ENCODE measurements at places on chromosomes 5 and 9. TPM values are rescaled to one million over a fixed set of nuclear protein-coding genes. Genes with fewer than 3 reads are reported as not detected.
A peak's percentile ranks its signal among the peaks of the same experiment; 100 is the strongest.

GRCh38 chr9:14251154-14252071 lies 62.5 kb downstream of the NFIB start:
- H3K27me3 ChIP-seq, result no peaks in the 10 kb centered on the region
- peaks cover 46% of the 10 kb centered on the region for H3K4me1 ChIP-seq
- peak overlapping the region; percentile 77 for H3K27ac ChIP-seq
- H3K4me3 ChIP-seq, result no peak overlapping the region

DNA sequence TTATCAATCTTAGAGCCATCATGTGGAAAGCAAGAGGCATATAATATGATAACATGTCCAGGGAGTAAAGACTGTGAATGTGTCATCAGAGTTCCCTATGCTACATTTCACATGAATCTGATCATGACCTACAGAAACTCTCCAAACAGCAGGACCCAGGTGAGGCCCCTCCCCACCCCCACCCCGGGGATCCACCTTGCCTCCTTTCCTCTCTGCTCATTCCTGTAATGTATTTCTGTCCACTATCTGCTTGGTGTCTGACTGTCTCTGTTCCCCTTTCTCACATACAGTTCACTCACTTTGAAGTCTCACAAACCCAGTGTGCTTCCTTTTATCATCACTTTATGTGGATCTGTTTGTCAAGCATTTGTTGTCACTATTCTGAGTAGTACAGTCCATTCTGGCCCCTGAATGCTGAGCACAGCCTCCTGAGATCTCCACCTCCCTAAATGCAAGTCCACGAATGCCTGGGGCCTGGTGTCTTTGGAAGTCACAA lies 76.4 kb upstream of the SMARCA2 start:
- H3K4me3 ChIP-seq, result no peak overlapping the region
- H3K27me3 ChIP-seq, result no peaks in the 10 kb centered on the region
- H3K27ac ChIP-seq, result no peak overlapping the region
- no peaks in the 10 kb centered on the region for H3K4me1 ChIP-seq
- no peaks in the 10 kb centered on the region for H3K36me3 ChIP-seq

DNA sequence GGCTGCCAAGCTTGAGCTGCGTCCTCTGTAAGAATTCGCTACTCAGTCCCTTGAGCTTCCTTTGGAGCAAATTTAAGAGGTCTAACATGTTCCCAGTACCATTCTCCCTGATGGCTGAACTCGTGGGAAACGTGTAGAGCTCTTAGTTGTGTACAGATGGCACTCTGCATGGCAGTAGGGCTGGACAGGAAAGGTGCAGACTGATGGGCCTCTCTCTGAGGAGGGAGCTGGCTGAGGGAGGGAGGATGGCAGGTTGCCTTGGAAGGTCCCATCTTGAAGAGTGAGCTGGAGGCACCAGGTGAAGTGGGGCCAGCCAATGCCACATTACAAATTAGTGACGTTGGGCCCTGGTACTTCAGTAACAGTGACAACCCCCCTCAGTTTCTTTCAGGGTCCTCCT lies 495.3 kb downstream of the CCDC171 start:
- no peak overlapping the region for H3K4me3 ChIP-seq
- H3K27me3 ChIP-seq, result no peaks in the 10 kb centered on the region
- DNase-seq, result no peak

DNA sequence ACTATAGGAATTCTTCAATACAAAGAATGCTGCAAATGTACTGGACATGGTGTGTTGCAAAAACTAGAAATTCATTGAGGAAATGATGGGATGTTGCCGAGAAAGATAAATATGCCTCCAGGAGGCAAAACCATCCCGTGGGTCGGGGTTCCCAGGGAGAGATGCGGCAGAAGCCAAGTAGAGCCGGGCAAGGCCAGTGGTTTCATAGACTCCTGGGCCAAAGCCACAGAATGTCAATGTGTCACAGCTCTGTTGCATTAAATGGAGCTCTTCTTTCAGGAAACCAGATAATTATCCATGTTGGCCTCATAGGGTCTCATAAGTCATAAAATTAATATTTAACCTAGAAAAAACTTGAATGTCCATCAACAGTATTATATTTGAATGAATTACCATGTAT lies 419.5 kb upstream of the CDH10 start:
- H3K27me3 ChIP-seq, result no peaks in the 10 kb centered on the region
- no peak for DNase-seq
- no peaks in the 10 kb centered on the region for H3K4me1 ChIP-seq
- H3K36me3 ChIP-seq, result no peaks in the 10 kb centered on the region
- H3K27ac ChIP-seq, result no peak overlapping the region

- no peaks in the 10 kb centered on the region for H3K4me1 ChIP-seq
- no peak for DNase-seq
- no peaks in the 10 kb centered on the region for H3K36me3 ChIP-seq
- no peak overlapping the region for H3K4me3 ChIP-seq
- H3K27me3 ChIP-seq, result peaks cover 4% of the 10 kb centered on the region
- H3K27ac ChIP-seq, result no peak overlapping the region
These were observed 25.1 kb downstream of the GDNF start for GRCh38 chr5:37814699-37815098.

DNA sequence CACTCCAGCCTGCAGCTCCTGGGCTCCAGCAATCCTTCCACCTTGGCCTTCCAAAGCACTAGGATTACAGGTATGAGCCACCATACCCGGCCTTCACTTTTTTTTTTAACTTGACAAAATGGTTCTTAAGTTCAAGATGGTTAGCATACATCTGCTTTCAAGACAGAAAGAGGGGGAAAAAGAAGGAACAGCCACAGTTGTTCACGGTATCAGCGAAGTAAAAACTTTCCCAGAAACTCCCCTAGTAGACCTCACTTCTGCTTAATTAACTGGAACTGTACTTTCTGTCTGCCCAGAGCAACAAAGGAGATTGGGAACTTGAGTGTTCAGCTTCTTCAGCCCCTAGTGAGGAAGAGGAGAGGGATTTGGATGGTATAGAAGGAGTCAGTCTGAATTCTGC lies 116.7 kb downstream of the UGCG start:
- H3K27me3 ChIP-seq, result no peaks in the 10 kb centered on the region
- H3K4me1 ChIP-seq, result peaks cover 18% of the 10 kb centered on the region
- DNase-seq, result no peak
- H3K27ac ChIP-seq, result no peak overlapping the region
- H3K4me3 ChIP-seq, result no peak overlapping the region

GRCh38 chr9:37917801-37918664 lies 14.1 kb upstream of the SLC25A51 start:
- peaks cover 4% of the 10 kb centered on the region for H3K36me3 ChIP-seq
- H3K4me3 ChIP-seq, result no peak overlapping the region

DNA sequence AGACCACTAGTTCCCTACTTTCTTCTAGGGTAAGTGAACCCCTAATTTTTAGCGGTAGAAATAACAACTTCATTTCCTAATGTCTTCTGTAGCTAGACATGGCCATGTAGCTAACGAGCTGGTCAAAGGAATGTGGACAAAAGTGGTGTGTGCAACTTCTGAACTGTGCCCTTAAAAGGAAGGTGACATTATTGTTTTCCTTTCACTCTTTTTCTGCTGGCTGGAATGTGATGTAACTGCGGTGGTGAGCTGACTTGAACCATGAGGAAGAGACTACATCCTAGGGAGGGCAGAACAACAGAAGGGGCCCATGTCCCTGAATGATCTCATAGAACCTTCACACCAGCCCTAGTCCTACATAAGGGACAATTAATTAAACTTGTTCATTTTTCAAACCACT lies 1.3 kb upstream of the SNX2 start:
- no peak overlapping the region for H3K4me3 ChIP-seq
- no peak overlapping the region for H3K27ac ChIP-seq
- no peaks in the 10 kb centered on the region for H3K36me3 ChIP-seq
- no peaks in the 10 kb centered on the region for H3K27me3 ChIP-seq
- H3K4me1 ChIP-seq, result peaks cover 31% of the 10 kb centered on the region

DNA sequence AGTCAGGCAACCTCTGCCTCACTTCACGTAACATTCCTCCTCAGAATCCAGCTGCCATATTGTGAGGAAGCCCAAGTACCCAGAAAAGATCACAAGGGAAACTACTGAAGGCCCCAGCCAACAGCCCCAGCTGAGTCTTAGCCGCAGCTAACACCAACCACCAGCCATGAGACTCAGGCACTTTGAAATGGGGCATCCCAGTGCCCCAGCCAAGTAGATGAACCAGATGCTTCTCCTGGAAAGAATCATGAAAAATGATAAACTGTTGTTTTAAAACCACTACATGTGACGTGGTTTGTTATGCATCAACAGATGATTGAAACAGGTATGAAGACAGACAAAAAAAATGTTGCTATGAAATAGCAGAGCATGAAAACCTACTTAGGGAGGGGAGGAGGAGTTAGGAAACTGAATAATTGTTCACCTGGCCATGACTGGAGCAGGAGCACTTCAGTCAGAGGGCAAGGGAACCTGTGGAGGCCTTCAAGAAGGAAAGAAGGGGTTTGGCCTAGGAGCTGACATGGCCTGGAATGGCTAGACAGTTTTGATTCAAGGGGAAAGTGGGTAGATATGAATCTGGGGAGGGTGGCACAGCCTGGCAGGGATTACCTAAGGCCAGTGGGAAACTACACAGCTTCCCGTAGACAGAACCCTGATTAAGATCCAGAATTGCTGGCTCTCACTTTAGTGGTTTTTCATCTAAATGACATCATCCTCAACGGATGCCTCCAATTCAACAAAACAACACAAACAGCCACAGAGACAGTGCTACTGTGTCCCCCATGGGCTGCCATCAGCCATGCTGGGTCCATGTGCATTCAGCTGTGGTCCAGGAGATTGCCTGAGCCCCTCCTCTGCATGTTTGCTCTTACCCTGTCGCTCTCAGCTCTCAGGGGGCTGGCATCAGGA lies 211.6 kb downstream of the SYK start:
- no peaks in the 10 kb centered on the region for H3K36me3 ChIP-seq
- no peak overlapping the region for H3K27ac ChIP-seq
- H3K4me1 ChIP-seq, result no peaks in the 10 kb centered on the region
- no peak overlapping the region for H3K4me3 ChIP-seq

GRCh38 chr5:88298425-88298824 lies 29.8 kb upstream of the TMEM161B start:
- no peak overlapping the region for H3K4me3 ChIP-seq
- DNase-seq, result no peak
- no peak overlapping the region for H3K27ac ChIP-seq

DNA sequence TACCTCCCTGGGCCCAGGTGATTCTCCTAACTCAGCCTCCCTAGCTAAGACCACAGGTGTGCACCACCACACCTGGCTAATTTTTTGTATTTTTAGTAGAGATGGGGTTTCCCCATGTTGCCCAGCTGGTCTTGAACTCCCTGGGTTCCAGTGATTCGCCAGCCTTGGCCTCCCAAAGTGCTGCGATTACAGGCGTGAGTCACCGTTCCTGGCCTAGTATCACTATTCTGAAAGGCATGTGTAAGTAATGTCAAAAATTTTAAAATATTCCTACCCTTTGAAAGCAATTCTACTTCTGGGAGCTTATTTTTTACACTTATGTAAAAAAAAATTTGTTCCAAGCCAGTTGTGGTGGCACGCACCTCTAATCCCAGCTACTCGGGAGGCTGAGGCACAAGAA lies 27.1 kb upstream of the TLE1 start:
- H3K27ac ChIP-seq, result no peak overlapping the region
- no peaks in the 10 kb centered on the region for H3K27me3 ChIP-seq
- no peaks in the 10 kb centered on the region for H3K36me3 ChIP-seq
- no peak for DNase-seq
- no peaks in the 10 kb centered on the region for H3K4me1 ChIP-seq

DNA sequence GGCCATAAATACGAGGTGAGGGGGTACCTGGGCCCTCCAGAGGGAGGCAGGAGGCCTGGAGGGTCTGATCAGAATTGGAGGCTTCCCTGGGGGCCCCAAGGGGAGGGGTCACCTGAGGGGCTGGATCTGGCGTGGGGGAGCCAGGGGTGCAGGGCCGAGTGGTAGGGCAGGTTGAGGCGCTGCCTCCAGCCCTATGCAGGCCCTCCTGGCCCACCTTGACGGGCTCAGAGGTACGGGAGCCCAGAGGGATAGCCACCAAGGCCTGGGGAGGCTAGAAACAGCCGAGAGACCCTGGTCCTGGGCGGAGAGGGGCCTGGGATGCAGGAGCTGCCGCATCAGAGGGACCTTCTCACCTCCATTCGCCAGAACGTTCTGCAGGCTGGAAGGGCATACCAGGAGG lies 24.3 kb downstream of the LHX3 start:
- no peak overlapping the region for H3K27ac ChIP-seq
- no peaks in the 10 kb centered on the region for H3K4me1 ChIP-seq
- no peak for DNase-seq
- no peak overlapping the region for H3K4me3 ChIP-seq

DNA sequence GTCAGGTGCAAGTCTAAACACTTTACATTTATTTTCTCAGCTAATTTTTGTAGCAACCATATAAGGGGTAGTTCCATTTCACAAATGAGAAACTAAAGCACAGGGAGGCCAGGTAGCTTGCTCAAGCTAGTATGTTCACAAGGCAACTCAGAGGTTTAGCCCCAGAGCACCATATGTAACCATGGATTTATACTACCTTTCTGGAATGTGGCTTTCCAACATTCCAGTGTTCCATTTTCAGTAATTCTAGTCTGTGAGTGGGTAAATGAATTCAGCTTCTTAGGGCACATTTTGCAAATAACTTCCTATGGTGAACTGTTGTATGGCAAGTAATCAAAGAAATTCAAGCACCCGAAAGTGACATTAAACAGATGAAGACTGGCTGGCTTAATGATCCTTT lies 25.0 kb upstream of the CAST start:
- no peaks in the 10 kb centered on the region for H3K27me3 ChIP-seq
- no peaks in the 10 kb centered on the region for H3K36me3 ChIP-seq
- H3K4me1 ChIP-seq, result peaks cover 15% of the 10 kb centered on the region
- H3K27ac ChIP-seq, result no peak overlapping the region
- H3K4me3 ChIP-seq, result no peak overlapping the region

GRCh38 chr9:4243113-4243512 lies 56.8 kb downstream of the GLIS3 start:
- no peak overlapping the region for H3K27ac ChIP-seq
- no peak for DNase-seq
- no peaks in the 10 kb centered on the region for H3K36me3 ChIP-seq

- no peak overlapping the region for H3K4me3 ChIP-seq
- no peaks in the 10 kb centered on the region for H3K4me1 ChIP-seq
- no peaks in the 10 kb centered on the region for H3K36me3 ChIP-seq
These were observed 196.5 kb downstream of the TLE1 start for GRCh38 chr9:81492710-81493447.

DNA sequence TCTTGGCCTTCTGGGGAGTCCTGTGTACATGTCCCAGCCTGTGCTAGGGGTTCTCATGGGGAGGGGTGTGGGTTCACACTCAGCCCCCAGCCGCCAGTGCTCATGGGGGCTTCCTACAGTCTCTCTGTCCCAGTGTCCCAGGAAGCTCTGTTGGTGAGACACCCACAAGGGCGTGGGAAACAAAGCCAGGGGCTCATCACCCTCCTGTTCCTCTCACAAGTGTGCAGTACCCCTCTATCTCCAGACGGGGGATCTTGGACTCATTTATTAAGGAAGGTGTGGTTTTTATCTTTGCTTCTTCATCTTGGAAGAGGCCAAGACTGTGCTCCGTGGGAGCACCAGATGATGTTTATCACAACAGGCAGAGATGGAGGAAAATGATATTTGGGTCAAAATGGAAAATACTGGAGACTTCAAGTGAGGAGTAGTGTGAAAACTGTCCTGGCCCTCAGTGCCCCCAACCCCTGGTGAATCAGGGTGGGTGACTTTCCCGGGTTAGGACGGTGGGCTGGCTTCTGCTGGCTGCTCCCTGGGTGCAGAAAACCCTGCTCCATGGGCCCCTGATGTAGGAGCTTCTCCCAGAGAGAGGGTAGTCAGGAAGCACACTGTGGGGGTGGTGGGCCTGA lies 15.2 kb downstream of the TMEM171 start:
- H3K4me3 ChIP-seq, result no peak overlapping the region
- H3K27me3 ChIP-seq, result peaks cover 3% of the 10 kb centered on the region
- no peak for DNase-seq

Gene PLK2
- total RNA-seq, result 372 TPM

Gene PCDHA8
- total RNA-seq, result 0.40 TPM

Gene ZNF462
- 35.2 TPM for total RNA-seq

Gene PTPN3
- total RNA-seq, result 31.6 TPM

Gene ZNF879
- 6.7 TPM for total RNA-seq

Gene FBP1
- total RNA-seq, result 10.4 TPM
